ENCODE measurements at places on chromosomes 3 and 15.

DNA sequence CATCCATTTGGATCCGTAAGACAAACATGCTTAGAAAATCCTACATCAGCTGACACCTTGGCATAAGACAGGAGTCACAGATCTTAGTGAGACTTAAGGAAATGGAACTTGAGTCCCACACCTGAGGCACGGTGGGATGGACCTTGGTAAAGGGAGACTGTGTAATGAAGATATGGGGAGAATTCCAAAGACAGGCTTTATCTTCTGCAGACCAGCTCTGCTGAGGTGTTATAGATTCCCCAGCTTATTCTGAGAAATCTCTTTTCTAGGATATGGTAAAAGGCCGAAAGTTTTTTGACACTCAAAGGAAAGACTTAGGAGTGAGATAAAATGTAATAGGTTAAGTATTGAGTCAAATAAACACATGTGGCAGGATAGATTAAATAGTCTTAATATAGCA lies 8.3 kb upstream of the MTMR10 start:
- no peak overlapping the region for H3K27ac ChIP-seq
- no peaks in the 10 kb centered on the region for H3K27me3 ChIP-seq
- no peaks in the 10 kb centered on the region for H3K36me3 ChIP-seq
- no peak for DNase-seq
- H3K4me1 ChIP-seq = no peaks in the 10 kb centered on the region

DNA sequence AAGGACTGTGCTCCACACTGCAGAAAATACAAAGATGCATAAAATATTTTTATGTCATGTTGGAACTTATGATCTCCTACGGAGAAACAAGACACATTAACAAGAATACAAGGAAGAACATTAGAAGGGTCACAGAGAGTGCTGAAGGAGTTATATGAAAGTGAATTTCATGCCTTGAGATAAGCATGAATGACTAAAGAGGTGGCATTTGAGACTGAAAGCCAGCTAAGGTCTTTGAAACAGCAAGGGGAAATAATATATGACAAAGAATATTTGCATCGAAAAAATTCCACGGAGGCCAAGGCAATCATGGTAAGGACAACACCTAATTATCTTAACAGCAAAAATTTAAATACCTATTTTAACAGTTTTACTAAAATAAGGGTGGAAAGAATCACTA lies 12.5 kb downstream of the GSK3B start:
- peaks cover 9% of the 10 kb centered on the region for H3K4me1 ChIP-seq
- 0 out of 3 replicates have a peak, but pooled peaks cover 12% of the 10 kb centered on the region for H3K36me3 ChIP-seq
- no peaks in the 10 kb centered on the region for H3K27me3 ChIP-seq
- no peak overlapping the region for H3K4me3 ChIP-seq
- H3K27ac ChIP-seq = no peak overlapping the region

DNA sequence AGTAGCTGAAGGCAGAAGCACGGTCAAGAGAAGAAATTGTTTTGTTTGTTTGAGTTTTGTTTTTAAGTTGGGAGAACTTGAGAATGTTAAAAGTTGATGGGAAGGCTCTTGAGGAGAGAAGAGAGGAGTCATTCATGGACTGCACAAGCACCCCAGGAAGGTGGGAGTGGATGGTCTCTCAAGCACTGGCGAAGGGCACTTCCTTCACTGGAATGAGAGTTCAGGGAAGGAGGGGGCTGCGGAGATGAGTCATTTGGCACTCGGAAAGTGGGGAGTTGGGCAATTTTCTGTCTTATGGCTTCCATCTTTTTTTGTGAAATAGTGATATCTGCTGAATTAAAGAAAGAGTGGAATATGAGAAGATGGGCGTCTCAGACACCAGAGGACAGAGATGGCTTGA lies 66.0 kb downstream of the ATP13A4 start:
- no peak overlapping the region for H3K27ac ChIP-seq
- DNase-seq = no peak

DNA sequence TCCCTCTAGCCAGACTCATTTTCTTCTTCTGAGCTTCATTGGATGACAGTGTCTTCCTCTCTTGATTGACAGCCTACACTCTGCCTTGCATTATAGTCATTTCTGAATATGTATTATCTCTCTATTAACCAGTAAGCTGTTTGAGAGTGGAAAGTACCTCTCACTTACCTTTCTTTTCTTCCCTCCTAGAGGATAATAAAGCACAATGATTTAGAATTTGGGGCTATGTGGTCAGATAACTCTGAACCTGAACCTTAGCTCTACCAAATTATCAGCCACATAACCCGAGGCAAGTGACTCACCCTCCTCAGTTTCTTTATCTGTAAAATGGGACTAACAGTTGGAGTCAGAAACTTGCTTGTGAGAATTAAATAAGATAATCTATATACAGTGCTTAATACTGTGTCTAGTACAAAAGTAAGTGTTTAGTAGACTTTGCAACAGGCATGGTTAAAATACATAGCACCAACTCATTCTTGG lies 331.8 kb upstream of the TBL1XR1 start:
- peaks cover 51% of the 10 kb centered on the region for H3K4me1 ChIP-seq
- H3K36me3 ChIP-seq = no peaks in the 10 kb centered on the region
- no peak overlapping the region for H3K27ac ChIP-seq
- H3K4me3 ChIP-seq = no peak overlapping the region
- no peak for DNase-seq
- H3K27me3 ChIP-seq = no peaks in the 10 kb centered on the region

DNA sequence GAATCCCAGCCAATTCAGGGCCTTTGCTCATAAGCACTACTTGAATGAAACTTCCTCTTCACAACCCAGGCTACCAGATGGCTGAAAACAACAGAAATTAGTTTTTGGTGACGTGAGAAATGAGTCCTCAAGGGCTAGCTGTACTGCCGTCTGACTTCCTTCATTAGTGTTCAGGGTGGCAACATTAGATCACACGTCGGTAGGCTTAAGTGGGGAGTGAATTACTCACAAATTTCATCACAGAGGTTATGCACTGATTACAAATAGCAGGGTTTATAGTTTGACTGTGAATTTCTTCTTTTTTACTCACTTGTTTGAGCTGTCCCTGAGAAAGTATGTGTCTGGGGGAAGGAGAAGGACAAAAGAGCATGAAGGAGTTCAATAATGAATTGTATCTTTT lies 397.2 kb downstream of the GAP43 start:
- DNase-seq = no peak
- no peaks in the 10 kb centered on the region for H3K36me3 ChIP-seq
- H3K27me3 ChIP-seq = no peaks in the 10 kb centered on the region
- no peak overlapping the region for H3K27ac ChIP-seq

GRCh38 chr3:192890347-192891335 lies 27.0 kb downstream of the MB21D2 start:
- H3K27ac ChIP-seq = no peak overlapping the region
- H3K4me1 ChIP-seq = peaks cover 64% of the 10 kb centered on the region
- no peak for DNase-seq
- H3K4me3 ChIP-seq = no peak overlapping the region

DNA sequence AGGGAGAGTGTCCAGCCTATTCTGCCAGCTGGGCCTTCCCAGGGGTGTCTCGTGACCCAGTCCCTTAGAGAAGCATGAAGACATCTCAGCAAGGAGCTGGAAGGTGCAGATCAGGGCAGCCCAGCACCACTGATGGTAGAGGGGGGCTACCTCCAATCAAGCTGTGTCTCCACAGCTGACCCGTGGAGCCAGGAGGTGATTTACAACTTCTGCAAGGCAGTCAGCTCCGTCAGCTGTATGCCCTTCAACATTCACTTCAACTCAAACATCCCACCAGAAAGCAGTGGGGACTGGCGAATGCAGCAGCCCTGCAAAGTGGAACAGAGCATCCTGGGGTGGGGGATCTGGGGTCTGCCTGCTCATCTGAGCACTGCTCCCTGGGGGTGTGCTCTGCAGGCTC lies 32.6 kb upstream of the FRG2C start:
- no peaks in the 10 kb centered on the region for H3K4me1 ChIP-seq
- H3K4me3 ChIP-seq = no peak overlapping the region
- DNase-seq = no peak
- H3K27ac ChIP-seq = no peak overlapping the region
- H3K36me3 ChIP-seq = no peaks in the 10 kb centered on the region
- no peaks in the 10 kb centered on the region for H3K27me3 ChIP-seq

DNA sequence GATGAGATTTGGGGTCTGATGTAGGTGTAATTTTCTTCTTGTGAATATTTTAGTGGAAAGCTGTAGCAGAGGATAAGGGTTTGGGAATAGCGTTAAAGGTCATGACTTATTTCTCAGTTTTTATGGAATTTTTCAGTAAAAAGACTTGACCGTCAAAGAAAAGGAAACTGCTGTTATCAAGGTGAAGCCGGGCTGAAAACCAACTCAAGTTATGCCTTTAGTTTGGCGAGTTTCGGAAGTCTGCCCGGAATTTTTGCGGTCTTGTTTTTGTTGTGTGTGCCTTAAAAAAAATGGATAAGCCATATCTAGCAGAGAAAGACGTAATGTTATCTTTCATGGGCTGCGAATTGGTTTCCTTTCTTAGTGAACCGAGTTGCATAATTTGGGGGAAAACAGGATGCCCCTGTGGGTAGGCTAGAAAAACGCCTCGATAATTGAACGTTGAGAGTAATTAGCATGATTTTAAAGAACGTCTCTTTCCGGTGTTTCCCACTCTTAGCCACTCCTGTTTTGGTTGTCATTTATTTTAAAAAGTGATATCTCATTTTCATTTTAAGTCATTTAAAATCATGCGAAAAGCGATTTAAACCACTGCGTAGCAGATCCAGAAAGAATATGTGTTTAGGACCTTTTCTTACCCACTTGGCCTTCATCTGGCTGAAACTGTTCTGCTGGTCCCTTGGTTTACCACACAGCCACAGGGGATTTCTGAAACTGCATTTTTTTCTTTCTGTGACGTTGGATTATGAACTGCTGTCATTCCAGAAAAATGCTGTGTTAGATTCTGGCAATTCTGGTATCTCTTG lies 1.1 kb downstream of the NFKBIZ start:
- peak overlapping the region; percentile 95 for H3K4me3 ChIP-seq
- H3K27me3 ChIP-seq = no peaks in the 10 kb centered on the region
- no peak for DNase-seq
- peaks cover 67% of the 10 kb centered on the region for H3K4me1 ChIP-seq
- H3K36me3 ChIP-seq = peaks cover 34% of the 10 kb centered on the region

GRCh38 chr15:49083401-49084284 lies 37.4 kb upstream of the SECISBP2L start:
- no peak overlapping the region for H3K27ac ChIP-seq
- H3K4me1 ChIP-seq = peaks cover 8% of the 10 kb centered on the region
- no peak overlapping the region for H3K4me3 ChIP-seq
- H3K36me3 ChIP-seq = no peaks in the 10 kb centered on the region
- H3K27me3 ChIP-seq = no peaks in the 10 kb centered on the region
- DNase-seq = no peak

DNA sequence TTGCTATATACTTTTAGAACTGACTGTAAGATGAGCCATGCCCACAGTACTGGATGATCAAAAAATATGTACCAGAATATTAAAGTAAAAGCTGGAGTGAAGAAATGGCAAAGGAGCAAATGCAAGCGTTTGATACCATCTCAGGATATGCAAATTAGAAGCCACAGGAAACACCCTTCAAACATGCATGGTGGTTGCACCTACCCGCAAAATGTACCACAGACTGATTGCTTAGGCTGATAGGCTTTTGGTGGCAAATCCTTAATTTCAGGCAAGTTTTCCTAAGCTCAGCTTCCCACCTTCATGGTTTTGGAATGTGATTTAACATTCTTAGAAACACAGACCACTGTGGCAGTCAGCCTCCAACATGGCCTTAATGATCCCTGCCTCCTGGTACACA lies 149.0 kb downstream of the PDZRN3 start:
- H3K4me3 ChIP-seq = no peak overlapping the region
- no peaks in the 10 kb centered on the region for H3K36me3 ChIP-seq
- DNase-seq = no peak
- H3K4me1 ChIP-seq = no peaks in the 10 kb centered on the region

- no peak for DNase-seq
- H3K27ac ChIP-seq = no peak overlapping the region
- H3K4me3 ChIP-seq = no peak overlapping the region
- no peaks in the 10 kb centered on the region for H3K4me1 ChIP-seq
- no peaks in the 10 kb centered on the region for H3K36me3 ChIP-seq
- H3K27me3 ChIP-seq = no peaks in the 10 kb centered on the region
These were observed 609.9 kb upstream of the AGTR1 start for GRCh38 chr3:148087601-148088371.

DNA sequence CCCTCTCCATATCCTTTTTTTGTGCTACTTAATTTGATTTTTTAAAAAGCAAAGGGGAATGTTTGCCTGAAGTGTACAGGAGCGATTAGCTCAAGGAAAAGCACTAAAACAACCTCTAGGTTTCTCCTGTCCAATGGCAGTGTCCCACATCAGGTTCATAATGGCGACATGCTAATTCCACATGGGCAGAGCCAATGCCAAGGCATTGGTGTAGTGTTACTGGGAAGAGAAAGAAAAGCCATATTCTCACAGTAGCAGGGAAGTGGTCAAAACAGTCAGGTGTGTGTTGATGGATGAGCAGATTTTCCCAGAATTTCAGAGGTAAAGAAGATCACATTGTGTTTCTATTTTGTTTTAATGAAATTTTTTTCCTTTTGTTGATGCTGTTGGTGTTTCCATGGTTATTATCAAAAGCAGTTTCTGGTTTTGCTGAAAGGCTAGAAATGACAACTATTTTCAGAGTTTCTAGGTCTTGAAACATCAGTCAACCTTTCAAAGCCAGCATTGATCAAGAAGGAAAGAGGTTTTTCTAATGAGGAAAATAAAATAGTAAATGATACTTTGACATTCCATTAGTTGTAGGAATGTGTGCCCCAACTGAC lies 65.2 kb downstream of the FNDC3B start:
- H3K4me1 ChIP-seq = peaks cover 100% of the 10 kb centered on the region
- no peaks in the 10 kb centered on the region for H3K27me3 ChIP-seq
- peak overlapping the region; percentile 84 for H3K27ac ChIP-seq
- no peak for DNase-seq
- peaks cover 26% of the 10 kb centered on the region for H3K36me3 ChIP-seq
- H3K4me3 ChIP-seq = no peak overlapping the region

GRCh38 chr15:64552281-64552948 lies 92.0 kb downstream of the ZNF609 start:
- no peak overlapping the region for H3K27ac ChIP-seq
- no peak overlapping the region for H3K4me3 ChIP-seq
- H3K36me3 ChIP-seq = 0 out of 2 replicates have a peak, but pooled peaks cover 1% of the 10 kb centered on the region
- no peak for DNase-seq
- no peaks in the 10 kb centered on the region for H3K27me3 ChIP-seq
